ENCODE measurements at places on chromosomes 12 and 14. TPM values are rescaled to one million over a fixed set of nuclear protein-coding genes. Genes with fewer than 3 reads are reported as not detected.

- DNase-seq, result no peak
Measured at GRCh38 chr14:101564444-101564776, 3.1 kb downstream of the DIO3 start.

DNA sequence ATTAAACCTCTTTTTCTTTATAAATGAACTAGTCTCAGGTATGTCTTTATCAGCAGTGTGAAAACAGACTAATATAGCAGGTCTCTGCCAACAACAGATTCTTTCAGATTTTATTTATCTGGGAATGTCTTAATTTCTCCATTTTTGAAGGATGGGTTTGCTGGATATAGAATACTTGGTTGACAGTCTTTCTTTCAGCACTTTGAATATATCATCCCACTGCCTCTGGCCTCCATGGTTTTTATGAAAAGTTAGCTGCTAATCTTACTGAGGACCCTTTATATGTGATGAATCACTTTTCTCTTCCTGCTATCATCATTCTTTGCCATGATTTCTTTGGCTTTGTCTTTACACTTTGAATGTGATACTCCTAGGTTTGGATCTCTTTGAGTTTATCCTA is 148.0 kb downstream of the ANO6 start:
- DNase-seq, result no peak

DNA sequence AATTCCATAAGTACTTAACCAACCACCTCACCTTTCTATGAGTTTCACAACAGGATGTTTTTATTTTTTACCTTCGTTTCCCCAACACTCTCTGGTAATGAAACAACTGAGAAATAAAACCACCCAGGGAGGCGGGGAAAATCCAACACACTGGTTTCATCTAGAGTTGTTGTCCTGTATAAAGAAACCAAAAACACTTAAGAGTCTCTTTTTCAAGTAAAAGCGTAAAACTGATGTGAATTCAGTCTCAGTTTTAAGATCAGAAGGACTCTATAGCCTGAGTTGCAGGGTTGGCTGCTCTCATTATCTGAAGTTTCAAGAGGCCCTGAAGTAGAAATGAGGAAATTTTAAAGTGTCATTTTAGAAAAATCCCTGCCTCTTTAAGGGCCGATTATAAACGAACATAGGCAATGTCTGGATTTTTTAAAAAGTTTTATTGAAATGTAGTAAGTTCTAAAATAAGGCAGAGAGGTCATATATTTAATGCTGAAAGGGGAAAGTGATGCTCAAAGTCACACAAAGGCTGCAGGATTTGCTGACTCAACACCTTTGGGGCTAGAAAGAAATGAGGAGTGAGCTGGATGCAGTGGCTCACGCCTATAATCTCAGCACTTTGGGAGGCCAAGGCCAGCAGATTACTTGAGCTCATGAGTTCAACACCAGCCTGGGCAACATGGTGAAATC is 27.2 kb downstream of the HIGD1C start:
- DNase-seq, result no peak

DNA sequence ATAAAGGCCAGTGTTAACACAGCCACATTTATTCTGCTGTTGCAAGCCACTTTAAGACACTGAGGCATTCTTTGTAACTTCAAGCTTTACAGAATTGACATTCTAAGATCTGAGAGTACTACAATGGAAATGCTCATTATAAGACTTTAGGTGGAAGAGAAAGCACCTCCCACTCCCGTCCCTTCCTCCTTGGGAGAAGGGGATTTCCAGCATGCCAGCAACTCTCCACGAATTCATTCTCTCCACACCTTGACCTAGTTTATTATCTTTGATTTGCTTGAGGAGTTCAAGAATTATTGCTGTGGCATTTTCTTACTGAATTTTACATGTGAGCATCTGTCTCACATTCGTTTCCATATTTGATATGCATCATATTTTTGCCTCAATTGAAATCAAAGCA is 644.4 kb upstream of the MIS18BP1 start:
- DNase-seq, result no peak

- DNase-seq, result no peak
Measured at GRCh38 chr12:29223426-29223825, 74.3 kb downstream of the FAR2 start.

DNA sequence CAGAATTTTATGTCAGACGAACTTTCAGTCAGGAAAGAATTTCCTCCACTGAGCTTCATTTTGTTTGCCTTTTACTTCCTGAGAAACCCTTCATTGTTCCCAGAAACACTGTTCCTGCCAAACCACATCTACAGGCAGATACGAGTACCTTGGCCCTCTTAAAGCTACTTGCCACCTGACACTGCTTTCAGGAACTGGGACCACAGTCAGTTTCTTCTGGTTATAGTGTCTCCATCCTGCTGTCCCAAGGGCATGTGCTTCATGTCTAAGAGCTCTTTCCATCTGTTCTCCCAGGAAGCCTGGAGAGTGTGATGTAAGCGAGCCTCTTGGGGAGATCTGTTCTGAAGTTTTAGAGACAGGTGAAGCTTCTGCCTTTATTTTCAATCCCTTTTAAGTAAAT is 161.7 kb upstream of the PLEKHA5 start:
- no peak for DNase-seq

GRCh38 chr14:35573911-35574310 is 39.9 kb downstream of the INSM2 start:
- DNase-seq, result no peak

TMTC2 gene
- 2.6 TPM for total RNA-seq

RIMKLB gene
- 18.6 TPM for total RNA-seq

KRT2 gene
- 0.53 TPM for total RNA-seq

All from H4 (cell line).